Neural progenitor cell (in vitro differentiated cells): ENCODE measurements at places on chromosomes 11 and 22. TPM values are rescaled to one million over a fixed set of nuclear protein-coding genes. Genes with fewer than 3 reads are reported as not detected.

GRCh38 chr22:35960854-35961253 is 67.8 kb downstream of the RBFOX2 start:
- no peaks in the 10 kb centered on the region for H3K27me3 ChIP-seq
- peak overlapping the region; percentile 34 for H3K4me3 ChIP-seq
- peaks cover 21% of the 10 kb centered on the region for H3K4me1 ChIP-seq
- no peaks in the 10 kb centered on the region for H3K36me3 ChIP-seq
- no peak for DNase-seq
- H3K27ac ChIP-seq = no peak overlapping the region

DNA sequence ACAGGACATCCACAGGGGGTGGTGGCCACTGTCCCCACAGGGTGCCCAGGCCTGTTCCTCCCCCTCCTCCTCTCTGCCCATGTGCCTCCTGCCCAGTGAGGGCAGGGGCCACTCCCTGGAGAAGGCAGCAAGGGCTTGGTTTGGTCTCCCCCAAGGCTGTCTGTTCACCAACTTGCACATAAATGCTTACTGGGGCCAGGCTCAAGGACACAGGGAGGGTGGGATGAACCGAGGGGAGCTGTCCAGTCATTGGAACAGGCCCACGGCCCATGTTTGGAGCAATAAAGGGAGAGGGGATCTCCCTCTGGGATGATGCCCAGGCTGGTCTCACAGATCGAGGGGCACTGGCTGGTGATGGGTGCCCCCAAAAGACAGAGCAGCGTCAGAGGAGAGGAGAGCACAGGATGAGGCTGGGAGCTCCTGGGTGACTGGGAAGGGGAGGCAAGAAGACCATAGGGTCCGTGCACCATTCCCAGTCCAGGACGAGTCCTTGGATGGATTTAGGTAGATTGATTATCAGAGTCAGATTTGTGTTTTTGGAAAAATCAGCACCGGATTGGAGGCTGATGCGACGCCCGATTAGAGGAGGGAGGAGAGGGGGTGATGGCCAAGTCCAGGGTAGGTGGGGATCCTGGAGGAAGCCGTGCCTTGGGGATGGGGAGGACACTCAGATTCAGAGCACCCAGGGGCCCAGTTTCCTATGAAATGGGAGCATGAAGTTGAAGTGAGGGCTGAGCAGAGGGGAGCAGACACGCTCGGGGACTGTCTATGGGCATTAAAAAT is 1.1 kb downstream of the IGLL5 start:
- H3K36me3 ChIP-seq = no peaks in the 10 kb centered on the region
- H3K4me3 ChIP-seq = no peak overlapping the region
- H3K4me1 ChIP-seq = no peaks in the 10 kb centered on the region
- H3K27me3 ChIP-seq = peaks cover 98% of the 10 kb centered on the region
- no peak overlapping the region for H3K27ac ChIP-seq

- peaks cover 30% of the 10 kb centered on the region for H3K27me3 ChIP-seq
- H3K36me3 ChIP-seq = no peaks in the 10 kb centered on the region
- H3K4me1 ChIP-seq = peaks cover 9% of the 10 kb centered on the region
- no peak overlapping the region for H3K4me3 ChIP-seq
- no peak for DNase-seq
- no peak overlapping the region for H3K27ac ChIP-seq
Observed at GRCh38 chr22:50002791-50003190, 9.8 kb downstream of the IL17REL start.

Gene ESAM
- 0.26 and 0.81 TPM in 2 replicates for total RNA-seq

DNA sequence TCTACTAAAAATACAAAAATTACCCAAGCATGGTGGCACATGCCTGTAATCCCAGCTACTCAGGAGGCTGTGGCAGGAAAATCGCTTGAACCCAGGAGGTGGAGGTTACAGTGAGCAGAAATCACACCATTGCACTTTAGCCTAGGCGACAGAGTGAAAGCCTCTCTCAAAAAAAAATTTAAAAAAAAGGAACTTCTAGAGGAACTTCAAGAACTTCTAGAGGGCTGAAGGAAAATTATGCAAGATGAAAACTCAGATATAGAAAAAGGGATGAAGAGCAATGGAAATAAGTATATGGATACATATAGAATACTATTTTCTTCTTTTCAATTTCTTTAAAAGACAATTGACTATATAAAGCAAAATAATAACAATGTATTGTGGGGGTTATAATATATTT is 51.2 kb upstream of the PRR5 start:
- H3K36me3 ChIP-seq = no peaks in the 10 kb centered on the region
- H3K4me1 ChIP-seq = no peaks in the 10 kb centered on the region
- no peak overlapping the region for H3K27ac ChIP-seq
- peaks cover 4% of the 10 kb centered on the region for H3K27me3 ChIP-seq
- H3K4me3 ChIP-seq = no peak overlapping the region
- DNase-seq = no peak

Gene TMEM45B
- total RNA-seq = not detected in 2 replicates

DNA sequence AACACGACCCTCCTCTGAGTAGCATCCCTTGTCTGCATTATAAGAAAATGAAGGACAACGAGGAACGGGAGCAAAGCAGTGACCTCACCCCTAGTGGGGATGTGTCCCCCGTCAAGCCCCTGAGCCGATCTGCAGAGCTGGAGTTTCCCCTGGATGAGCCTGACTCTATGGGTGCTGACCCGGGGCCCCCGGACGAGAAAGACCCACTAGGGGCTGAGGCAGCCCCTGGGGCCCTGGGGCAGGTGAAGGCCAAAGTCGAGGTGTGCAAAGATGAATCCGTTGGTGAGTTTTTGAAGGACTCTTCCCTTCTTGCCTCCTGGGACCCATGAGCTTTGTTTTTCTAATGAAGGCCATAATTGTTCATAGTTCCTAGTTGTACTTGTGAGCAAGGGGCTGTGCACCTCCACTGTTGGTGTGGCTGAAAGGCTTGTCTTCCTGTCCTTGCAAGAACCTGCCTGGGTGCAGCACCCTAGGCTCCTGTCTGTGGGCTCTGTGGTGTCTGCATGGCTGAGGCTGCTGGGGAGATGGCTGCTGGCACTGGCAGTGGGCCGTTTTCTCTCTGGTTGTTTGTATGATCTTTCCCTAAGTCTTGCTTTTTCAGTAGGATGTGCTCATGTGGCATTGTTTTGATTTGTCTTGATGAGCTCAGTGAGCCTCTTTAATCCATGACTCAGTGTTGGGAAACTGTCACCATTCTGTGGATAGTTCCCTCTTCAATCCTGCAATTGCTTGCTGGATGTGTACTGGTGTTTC is 10.1 kb downstream of the DGCR8 start:
- no peak overlapping the region for H3K4me3 ChIP-seq
- no peak overlapping the region for H3K27ac ChIP-seq
- DNase-seq = no peak

GRCh38 chr11:66317322-66317722 is 478 bp upstream of the CD248 start:
- DNase-seq = no peak
- no peak overlapping the region for H3K27ac ChIP-seq
- H3K4me3 ChIP-seq = no peak overlapping the region
- no peaks in the 10 kb centered on the region for H3K36me3 ChIP-seq
- peaks cover 9% of the 10 kb centered on the region for H3K27me3 ChIP-seq

GRCh38 chr11:63560506-63561180 is 2.5 kb downstream of the PLAAT2 start:
- no peaks in the 10 kb centered on the region for H3K36me3 ChIP-seq
- no peak overlapping the region for H3K4me3 ChIP-seq
- DNase-seq = no peak
- no peak overlapping the region for H3K27ac ChIP-seq
- H3K27me3 ChIP-seq = no peaks in the 10 kb centered on the region
- H3K4me1 ChIP-seq = no peaks in the 10 kb centered on the region

GRCh38 chr22:46815896-46816731 is 53.7 kb downstream of the TBC1D22A start:
- H3K4me1 ChIP-seq = peaks cover 12% of the 10 kb centered on the region
- no peak overlapping the region for H3K27ac ChIP-seq
- H3K36me3 ChIP-seq = no peaks in the 10 kb centered on the region
- H3K4me3 ChIP-seq = no peak overlapping the region
